MG63 (cell line): ENCODE measurements at places on chromosomes 7 and 10. TPM values are rescaled to one million over a fixed set of nuclear protein-coding genes. Genes with fewer than 3 reads are reported as not detected.

GRCh38 chr7:138477081-138477578 lies 17.1 kb downstream of the TRIM24 start:
- DNase-seq = no peak

DNA sequence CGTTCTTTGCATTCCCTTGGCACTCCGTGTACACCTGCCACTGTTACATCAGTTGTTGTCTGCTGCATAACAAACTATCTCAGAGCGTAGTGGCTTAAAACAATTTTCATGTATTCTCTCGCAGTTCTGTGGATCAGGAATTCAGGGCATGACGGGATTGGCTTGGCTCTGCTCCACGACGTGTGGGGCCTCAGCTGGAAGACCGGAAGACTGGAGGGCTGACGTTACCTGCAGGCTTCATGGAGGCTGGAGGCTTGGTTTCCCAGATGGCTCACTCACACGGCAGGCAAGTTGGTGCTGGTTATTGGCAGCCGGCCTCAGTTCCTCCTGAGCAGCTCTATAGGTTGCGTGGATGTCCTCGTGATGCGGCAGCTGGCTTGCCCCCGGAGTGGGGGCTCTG lies 25.5 kb downstream of the NYAP1 start:
- DNase-seq = no peak

Gene MICALL2
- total RNA-seq = 7.9 and 13.5 TPM in 2 replicates

GRCh38 chr7:22319424-22320403 lies 37.2 kb downstream of the RAPGEF5 start:
- DNase-seq = no peak

GRCh38 chr7:139054101-139054500 lies 18.3 kb upstream of the ZC3HAV1L start:
- DNase-seq = no peak

GRCh38 chr10:27240212-27241009 lies at the start of gene ACBD5:
Gene ACBD5 (minus strand): TSS chr10:27240797. CDS start chr10:27240688, 109 bp downstream.
- peak; percentile 91 for DNase-seq

Gene FXYD4
- not detected in 2 replicates for total RNA-seq

Gene C10orf95
- total RNA-seq = not detected in 2 replicates

DNA sequence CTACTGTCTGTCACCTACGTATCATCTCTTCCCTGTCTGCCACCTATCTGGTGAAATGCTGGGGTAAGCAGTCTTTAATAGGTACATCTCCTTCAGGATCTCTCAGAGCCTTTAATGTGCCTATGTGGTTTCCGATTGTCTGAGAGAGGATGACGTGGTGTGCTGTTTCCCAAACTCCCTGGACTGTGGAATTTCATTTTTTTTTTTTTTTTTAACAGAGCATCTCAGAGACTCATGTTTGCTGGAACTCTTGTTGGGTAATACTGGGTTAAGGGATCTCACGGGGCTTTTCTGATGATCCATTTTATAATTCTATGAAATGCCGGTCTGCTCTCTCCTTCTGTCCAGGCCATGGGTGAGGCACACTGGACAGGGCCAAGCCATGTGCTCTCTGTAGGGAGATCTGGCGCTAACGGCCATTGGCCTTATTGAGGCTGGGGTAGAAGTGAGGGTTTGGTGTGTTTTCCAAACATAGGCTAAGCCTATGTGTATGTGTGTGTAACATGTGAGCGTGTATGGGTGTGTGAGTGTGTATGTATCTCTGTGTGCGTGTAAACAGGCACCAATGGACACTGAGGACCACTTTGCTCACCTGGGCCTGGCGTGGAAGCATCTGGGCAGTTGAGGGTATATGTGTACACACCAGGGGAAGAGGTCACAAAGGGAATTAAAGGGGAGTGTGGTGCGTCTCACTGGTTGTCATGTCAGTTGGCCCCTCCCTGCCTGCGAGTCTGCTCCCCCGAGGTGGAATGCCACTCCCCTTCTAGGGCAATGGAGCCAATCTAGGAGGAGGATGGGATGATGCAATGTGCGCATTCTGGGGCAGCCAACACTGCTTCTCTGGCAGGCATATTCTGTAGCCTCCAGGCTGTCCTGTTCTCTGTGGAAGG lies 7.8 kb downstream of the ADRA2A start:
- DNase-seq = no peak

GRCh38 chr10:91514787-91515186 lies 104.6 kb downstream of the HECTD2 start:
- no peak for DNase-seq

GRCh38 chr7:3154881-3155494 lies 111.3 kb upstream of the CARD11 start:
- DNase-seq = no peak

- DNase-seq = no peak
These were observed 121.5 kb downstream of the POLR1F start for GRCh38 chr7:19587291-19587690.

Gene KNDC1
- 0.92 and 1.5 TPM in 2 replicates for total RNA-seq

DNA sequence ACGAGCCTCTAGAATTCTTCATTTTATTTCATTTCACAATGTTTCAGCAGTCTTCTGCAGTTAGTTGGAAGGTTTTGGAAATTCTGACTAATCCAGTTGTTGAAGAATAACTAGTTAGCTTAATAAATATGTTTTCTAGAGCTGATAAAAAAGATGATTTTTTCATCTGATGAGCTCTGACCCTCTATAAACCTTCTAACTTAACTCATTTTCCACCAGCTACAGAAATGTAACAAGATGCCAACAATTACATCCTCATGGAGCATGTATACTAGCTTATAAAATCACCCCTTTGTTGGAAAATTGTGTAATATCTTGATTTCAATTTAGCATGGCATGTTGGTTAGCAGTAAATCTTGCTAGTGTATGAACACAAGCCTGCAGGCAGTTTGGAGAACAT lies 33.1 kb downstream of the KAT6B start:
- no peak for DNase-seq

Gene AGAP6
- 1.2 and 1.6 TPM in 2 replicates for total RNA-seq

DNA sequence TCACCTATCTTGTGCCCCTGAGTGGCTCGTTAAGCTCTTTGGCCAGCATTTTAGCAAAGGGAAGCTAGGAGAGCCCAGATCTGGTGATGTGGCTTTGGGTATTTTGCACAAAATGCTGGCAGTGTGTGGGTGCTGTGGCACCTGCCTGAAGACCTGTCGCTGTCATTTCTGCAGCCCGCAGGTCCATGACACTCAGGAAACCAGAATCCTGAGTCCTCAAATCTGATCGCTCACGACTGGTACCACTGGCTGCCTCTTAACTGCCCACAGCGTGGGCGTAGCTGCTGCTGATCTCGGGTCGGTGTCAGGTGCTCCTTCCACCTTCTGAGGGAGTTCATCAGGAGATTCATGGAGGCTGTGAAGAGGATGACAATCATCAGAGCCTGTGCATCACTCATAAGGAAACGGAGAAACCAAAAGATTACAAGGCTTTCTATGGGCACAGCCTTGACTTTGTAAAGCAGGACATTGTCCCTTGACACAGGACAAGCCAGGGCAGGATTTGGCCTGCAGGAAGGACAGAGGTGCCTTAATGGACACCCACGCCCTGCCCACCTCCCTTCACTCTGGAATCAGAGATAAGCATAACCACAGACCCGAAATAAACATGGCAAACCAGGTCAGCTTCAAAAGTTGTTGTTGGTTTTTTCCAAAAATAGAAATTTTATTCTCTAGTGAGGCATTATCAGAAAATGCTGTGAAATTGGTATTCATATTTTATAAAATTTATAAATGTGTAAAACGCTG lies 71.0 kb upstream of the STK17A start:
- DNase-seq = no peak

Gene ACTR3C
- total RNA-seq = not detected in 2 replicates

Gene CYP3A4
- total RNA-seq = not detected in 2 replicates

GRCh38 chr7:70779321-70779720 lies 352.6 kb upstream of the GALNT17 start:
- no peak for DNase-seq

GRCh38 chr7:12504149-12504548 lies 66.4 kb upstream of the SCIN start:
- no peak for DNase-seq

- DNase-seq = no peak
These were observed 58.9 kb downstream of the ALOX5 start for GRCh38 chr10:45432700-45433472.

- DNase-seq = peak; percentile 28
These were observed 51.5 kb downstream of the CHST15 start for GRCh38 chr10:124041675-124042445.

DNA sequence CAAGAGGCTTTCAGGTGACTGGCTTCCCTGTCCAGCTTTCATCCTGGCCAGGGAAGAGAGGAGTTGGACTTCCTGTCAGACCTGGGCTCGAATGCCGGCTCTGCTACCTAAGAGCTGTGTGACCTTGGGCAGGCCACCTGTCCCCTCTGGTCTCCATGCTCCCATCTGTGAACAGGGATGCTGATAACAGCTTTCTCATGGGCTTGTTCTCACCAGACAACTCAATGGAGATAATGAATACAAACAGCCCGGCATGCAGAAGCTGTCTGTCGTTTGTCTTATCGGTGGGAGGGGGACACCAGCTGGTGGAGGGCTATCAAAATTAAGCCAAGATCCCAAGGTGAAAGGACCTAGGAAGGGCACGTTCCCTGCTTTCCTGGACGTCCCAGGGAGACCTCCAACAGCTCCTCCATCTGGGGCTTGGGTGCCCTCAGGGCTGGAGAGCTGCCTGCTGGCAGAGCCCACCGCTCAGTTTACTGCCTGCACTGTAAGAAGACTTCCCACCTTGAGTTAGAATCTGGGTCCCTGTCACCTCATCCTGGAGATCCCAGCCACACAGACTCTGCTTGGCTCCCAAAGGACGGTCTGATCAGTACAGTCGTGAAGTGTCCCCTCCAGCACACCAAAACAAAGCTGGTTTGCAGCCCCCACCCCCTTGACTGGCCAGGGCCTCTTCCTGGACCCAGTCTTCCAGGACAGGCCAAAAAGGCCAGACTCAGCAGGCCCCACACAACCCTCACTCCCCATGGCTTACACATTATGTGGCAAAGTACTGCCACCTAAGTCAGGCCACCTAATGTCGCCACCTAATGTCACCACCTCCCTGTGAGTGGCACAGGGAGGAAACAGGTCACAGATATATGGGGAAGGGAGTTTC lies 40.9 kb downstream of the PPIF start:
- no peak for DNase-seq

DNA sequence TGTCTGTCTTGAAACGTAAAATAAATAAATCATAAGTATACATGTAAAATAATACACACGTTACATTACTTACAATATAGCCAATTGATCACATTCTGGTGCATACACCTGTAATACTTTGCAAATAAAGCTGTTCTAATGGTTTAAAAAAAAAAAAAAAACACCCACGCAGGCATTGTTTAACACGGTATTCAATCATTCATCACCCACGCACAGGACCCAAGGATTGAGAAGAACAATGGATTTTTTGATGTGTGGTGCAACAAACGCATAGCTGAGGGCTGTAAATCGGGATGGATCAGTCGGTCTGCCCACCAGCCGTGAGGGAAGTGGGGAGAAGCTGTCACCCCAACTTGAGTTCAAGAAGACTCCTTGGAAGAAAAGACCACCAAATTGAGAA lies 8.7 kb downstream of the PITRM1 start:
- DNase-seq = no peak

Gene GLI3
- 0.10 and 0.59 TPM in 2 replicates for total RNA-seq

GRCh38 chr10:62426086-62426485 lies 51.9 kb downstream of the ZNF365 start:
- DNase-seq = no peak

DNA sequence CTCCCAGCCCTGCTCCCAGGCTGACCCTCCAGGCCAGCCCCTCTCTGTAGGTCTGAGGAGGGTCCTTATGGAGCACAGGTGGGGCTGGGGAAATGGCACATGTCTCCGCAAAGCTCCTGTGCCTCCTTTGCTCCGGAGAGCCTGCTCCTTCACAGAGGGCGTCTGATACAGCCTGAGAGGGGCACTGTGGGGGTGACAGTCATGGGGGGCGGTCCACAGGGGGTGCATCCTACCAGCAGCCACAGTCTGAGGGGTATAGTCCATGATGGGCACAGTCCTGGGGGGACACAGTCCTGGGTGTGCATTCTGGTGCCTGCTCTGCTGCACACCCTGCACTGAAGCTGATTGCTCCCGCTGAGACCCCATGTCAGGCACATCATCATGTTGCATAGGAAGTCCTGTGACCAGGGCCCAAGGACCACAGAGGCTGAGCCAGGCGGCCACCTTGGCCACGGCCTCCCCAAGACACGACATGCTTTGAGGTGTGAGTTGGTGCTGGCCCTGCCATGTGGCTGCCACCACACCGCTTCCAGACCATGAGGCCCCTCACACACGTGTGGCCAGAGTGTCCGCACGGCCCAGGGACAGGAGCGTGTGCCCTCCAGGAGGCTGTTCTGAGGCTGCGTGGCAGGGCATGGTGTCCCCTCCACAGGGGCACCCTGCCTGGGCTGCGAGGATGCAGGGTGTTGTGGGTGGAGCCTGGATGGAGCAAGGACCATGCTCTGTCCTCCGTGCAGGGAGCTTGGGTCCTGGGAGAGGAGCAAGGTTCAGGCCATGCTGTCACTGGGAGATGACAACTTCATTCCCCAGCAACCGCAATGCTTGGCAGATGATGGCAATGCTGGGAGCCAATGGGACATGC lies 59.2 kb downstream of the PWWP2B start:
- no peak for DNase-seq

DNA sequence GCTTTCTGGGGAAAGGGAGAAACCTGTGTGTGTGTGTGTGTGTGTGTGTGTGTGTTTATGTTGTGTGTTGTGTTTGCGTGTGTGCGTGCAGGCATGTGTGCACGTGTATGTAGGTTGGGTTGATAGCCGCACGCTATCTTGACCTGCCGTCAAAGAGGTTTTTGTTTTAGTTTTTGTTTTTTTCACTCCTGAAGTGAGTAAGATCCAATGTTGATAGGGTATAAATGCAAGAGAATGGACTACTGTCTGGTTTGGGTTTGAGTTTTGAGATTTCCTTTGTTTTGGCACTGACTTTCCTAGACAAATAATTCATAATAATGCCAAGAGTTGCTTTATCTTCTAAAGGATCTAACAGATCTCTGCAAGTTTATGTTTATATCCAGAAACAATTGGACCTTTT lies 27.8 kb downstream of the POU6F2 start:
- DNase-seq = no peak

Gene CPEB3
- total RNA-seq = 0.53 and 0.84 TPM in 2 replicates

- DNase-seq = no peak
These were observed 48.6 kb upstream of the SKAP2 start for GRCh38 chr7:26912933-26913536.

- DNase-seq = no peak
These were observed 7.8 kb downstream of the MAD1L1 start for GRCh38 chr7:2224934-2225333.
